Osteoblast (primary cell): ENCODE measurements at places on chromosomes 16 and 17.

DNA sequence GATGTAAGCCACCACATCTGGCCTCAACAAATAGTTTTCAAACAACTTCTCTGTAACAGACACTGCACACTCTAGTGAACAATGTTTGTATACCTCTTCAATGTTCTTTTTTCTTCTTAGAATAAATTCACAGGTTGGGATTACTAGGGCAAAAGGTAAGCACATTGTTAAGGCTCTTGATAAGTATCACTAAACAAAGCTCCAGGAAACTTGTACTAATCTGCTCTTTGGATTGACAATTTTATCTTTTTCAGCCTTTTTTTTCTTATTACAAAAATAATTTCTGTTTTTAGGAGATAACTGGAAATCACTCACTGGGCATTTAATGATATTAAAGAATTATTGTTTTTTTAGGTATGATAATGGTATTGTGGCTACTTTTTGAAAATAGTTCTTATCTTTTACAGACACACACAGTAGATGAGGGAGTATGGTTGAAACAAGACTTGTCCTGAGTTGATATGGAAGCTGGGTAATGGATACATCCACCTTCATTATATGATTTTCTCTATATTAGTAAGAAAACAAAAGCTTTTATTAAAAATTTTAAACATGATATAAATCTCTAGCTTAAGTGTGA is 7.7 kb upstream of the MPRIP start:
- peak; percentile 37 for DNase-seq

- peak; percentile 91 for DNase-seq
Measured at GRCh38 chr16:56558024-56558747, 6.7 kb upstream of the MT4 start.

DNA sequence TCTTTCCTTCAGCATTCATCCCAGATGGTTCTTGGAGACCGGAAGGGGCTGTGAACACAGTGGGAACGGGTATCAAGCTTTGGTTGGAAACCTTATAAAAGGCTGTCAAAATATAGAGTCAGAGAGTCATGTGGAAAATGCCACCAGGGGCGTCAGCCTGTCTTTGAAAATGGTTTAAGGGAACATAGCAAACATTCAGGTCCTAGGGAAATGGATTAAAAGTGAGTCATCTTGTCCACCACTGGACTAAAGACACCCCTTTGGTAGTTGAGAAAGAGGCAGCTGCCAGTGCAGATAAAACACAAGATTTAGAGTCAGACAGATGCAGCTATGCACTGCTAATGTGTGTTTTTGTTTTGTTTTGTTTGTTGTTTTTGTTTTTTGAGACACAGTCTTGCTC is 47.8 kb upstream of the BCO1 start:
- peak; percentile 92 for DNase-seq

DNA sequence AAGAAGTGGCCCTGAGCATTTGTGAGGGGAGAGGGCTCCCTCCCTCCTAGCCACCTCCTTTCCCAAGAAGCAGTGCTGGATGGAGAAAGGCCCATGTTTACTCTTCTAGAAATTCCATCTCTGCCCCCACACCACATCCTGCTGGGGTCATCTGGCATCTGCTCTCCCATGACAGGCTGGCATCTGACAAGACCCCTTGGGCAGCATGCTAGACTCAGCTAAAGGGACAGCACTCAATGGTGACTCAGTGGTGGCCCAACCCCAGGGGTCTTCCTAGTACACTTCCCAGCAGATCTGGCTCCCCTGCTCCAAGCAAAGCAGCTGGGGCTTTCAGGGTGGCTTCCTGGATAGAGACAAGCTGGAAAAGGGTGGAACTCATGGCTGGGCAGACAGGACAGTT is 14.4 kb downstream of the SLC38A7 start:
- peak; percentile 63 for DNase-seq

GRCh38 chr17:57597531-57598453 is 147.3 kb downstream of the CCDC182 start:
- peak; percentile 88 for DNase-seq

DNA sequence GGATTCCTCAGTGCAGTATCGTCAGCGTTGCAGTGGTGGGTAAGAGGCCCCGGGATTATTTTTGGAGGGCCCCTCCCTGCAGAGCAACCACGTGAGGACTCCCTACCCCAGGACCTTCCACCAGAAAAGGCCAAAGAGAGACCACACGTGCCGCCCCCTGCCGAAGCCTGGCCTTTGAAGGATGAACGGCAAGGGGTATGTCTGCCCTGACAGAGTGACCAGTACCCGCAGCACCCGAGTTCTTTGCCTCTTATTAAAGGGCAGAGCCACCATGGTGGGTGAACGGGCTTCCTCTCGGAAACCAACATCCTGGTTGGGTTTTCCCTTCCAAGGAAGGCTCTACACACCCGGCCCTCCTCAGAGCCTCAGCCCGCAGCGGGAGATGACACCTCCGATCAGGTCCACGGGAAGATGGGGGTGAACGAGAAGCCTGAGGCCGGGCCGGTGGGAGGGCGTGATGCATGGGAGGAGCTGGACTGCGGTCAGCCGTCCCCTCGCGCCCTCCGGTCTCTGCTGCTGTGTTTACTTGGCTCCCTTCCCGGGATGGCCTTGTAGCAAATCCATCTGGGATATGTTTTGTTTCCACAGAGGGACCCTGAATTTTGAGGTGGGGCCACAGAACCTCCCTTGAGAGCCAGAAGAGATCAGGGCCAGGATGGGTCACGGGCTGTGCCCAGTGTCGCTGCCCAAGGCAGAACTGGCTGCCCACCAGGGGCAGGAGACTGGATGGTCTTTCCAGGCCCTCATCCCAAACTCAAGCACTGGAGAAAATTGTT is 49.1 kb downstream of the TBC1D16 start:
- DNase-seq = peak; percentile 88

- peak; percentile 94 for DNase-seq
Measured at GRCh38 chr16:67430504-67430976, 381 bp upstream of the HSD11B2 start.

DNA sequence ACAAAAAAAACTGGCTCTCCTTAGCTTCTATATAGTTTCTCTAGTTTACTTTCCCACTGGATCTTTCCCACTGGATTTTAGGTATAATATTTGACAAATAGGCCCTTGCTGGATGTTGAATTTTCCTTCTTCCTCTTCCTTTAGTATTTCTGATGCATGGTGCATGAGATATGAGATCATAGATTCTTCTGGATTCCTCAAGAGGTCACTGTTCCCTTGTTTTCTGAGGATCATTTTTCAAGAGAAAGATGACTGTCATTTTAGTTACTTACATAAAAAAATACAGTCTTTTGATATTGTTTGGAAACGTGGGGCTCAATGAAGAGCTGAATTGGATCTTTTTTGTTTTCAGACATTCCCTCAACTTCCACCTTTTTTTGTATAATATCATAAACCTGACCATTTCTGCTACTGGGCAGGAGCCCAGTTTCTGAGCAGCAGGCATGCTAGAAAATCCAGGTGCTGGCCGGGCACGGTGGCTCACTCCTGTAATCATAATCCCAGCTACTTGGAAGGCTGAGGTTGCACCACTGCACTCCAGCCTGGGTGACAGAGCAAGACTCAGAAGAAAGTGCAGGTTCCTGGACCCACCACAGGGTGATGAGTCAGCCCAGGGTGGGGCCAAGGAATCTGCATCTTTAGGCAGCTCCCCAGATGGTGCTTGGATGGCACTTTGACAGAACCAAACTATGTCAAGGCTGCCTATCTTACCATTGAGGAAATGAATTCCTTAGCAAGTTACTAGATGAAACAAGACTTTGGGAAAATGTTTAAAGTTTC is 70.3 kb downstream of the SDR42E1 start:
- no peak for DNase-seq

GRCh38 chr17:19708431-19709175 is 7.8 kb downstream of the SLC47A2 start:
- DNase-seq = peak; percentile 58

DNA sequence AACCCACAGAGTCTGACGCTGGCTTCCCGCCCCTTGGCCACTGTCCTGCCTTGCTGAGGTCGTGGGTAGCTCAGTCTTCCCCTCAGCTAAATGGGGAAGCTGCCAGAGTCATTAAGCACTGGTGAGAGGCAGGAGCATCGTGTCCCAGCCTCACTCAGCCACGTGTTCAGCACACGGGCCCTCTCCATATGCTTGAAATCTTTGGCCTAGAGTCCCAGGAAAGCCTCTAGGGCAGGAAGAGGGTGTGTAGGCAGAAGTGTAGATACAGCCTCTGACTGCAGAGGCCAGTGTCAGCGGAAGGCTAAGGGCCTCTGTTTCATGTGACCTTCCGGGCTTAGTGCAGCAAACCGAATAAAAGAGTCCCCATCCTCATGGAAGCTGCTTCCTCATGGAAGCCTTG is 4.1 kb downstream of the DHODH start:
- DNase-seq = no peak

- no peak for DNase-seq
Measured at GRCh38 chr17:51682115-51682514, 421.8 kb downstream of the UTP18 start.

GRCh38 chr16:58333985-58334384 is 39.2 kb upstream of the PRSS54 start:
- no peak for DNase-seq

- DNase-seq = no peak
Measured at GRCh38 chr17:61129267-61130254, 270.1 kb upstream of the TBX2 start.

- DNase-seq = peak; percentile 74
Measured at GRCh38 chr16:84369938-84370627, 1.7 kb downstream of the ATP2C2 start.

DNA sequence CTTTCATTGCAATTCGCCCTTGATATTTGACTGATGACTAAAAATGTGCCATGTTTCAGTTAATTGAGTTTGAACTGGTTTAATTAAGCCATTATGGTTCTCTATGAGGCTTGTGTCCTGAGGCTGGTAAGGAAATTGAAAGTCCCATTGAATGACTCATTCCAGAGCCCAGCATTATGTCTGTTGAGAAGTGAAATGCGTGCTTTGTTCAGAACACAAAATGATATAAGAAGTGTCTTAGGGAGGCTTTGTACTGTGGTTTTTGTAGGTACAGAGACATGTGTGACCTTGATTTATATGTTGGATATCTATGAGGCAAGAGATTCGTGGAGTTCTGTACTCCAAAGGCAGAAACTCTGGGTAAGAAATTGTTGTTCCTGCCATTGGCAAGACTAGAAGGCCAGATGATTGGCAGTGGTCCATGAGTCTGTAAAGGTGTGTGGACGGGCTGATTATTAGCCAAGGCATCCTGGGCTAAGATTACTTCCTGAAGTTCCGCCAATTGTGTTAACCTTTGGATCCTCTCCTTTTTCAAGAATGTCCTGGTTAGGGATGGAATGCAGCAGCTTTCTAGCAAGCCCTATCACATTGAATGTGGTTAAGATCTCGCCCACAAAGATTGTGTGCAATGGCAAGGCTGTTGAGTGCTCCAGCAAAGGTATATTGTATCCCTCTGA is 103.7 kb downstream of the NPIPB5 start:
- DNase-seq = no peak

DNA sequence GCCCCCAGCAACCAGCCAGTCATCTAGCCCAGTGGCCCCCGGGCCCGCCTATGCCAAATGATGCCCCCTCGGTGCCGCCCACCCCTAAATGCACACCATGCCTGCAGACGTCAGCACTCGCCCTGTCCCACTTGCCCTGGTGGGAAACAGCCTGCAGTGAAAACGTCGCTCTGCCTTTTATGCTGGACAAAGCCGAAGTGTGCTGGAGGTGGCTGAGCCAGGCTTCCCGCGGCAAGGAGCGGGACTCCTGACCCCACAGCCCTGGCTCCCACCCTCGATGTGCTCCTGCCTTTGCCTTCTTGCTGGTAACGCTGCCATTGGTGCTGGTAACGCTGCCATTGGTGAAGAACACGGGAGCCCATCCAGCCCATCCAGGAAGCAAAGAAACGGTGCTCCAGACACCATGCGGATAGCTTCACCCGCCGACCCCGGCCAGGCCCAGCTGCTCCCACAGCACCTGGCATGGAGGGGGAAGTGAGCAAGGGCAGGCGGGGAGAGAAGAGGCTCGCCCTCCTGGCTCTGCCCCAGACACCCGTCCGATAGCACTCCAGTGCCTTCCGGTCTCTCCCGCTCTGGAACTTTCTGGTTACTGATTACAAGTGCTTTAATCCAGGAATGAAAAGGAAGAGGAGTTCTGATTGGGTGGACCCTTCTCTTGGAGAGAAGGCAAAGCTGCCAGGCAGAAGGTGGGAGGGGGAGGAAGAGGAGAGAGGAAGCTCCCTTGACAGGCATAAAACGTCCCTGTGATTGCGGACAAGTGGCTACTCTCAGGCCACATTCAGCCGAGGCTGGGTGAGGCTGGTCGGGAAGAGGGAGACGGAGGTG is 4.0 kb upstream of the BAIAP2 start:
- peak; percentile 81 for DNase-seq

DNA sequence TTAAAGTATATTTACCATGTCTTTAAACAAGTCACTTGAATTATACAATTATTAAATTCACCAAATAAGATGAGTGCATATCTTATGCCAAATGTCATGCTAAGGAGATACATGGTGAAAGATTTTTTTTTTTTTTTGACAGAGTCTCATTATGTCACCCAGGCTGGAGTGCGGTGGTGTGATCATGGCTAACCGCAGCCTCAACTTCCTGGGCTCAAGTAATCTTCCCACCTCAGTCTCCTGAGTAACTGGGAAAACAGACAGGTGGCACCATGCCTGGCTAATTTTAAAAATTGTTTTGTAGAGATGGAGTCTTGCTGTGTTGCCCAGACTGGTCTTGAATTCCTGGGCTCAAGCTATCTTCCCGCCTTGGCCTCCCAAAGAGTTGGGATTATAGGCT is 149.0 kb upstream of the GOT2 start:
- no peak for DNase-seq

- DNase-seq = peak; percentile 89
Measured at GRCh38 chr17:78185981-78186691, 716 bp downstream of the TK1 start.

DNA sequence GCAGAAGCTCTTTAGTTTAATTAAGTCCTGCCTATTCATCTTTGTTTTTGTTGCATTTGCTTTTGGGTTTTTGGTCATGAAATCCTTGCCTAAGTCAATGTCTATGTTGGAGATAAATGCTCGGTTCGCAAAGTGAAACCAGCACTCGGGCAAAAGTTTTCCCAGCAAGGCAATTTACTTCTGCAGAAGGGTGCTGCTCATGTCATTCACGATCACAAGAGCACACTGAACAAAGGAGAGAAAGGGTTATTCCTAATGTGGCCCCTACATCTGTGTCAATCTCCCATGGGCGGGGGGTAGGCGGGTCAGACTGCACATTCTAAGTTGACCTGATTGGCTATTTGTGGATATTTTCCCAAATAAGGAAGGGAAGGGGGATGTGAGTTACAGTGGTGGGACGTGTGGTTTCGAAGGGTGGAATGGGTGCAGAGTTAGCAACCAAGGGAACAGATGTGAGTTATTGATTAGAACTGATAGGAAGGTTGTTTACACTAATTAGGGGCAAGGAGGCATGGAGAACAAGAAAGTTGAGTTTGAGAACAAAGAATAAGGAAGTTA is 23.0 kb downstream of the ATF7IP2 start:
- no peak for DNase-seq

GRCh38 chr16:67163164-67163998 is 1.2 kb upstream of the HSF4 start:
- DNase-seq = peak; percentile 82
